ENCODE measurements at places on chromosomes 3 and 15.

DNA sequence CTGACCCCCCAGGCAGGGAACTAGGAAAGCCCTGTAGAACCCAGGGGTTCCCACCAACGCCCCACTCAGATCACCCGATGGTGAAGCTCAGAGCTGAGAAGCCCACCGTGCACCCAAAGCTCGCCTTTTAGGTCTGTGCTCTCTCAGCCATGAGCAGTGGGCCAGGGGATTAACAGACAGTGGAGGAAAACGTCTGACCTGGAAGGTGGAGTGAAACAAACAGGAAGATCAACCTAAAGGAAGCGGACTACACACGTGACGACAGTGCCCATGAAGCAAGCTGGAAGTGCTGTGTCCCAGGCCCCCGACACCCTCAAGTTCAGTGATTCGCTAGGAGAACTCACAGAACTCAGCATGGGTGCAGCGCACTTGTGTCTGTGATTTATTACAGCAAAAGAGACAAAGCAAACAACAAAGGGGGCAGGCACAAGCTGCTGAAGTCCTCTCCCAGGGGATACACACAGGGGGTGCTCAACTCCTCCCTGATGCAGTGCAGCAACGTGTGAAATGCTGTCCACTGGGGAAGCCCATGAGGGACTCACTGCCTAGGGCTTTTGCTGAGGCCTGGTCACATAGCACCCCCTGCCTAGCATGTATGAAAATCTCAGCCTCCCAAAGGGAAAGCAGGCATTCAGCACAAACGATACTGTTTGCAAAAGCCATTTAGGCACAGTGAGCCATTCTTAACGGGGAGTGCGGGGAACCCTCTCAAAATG, 43.5 kb downstream of the CFAP92 start:
- DNase-seq = no peak

DNA sequence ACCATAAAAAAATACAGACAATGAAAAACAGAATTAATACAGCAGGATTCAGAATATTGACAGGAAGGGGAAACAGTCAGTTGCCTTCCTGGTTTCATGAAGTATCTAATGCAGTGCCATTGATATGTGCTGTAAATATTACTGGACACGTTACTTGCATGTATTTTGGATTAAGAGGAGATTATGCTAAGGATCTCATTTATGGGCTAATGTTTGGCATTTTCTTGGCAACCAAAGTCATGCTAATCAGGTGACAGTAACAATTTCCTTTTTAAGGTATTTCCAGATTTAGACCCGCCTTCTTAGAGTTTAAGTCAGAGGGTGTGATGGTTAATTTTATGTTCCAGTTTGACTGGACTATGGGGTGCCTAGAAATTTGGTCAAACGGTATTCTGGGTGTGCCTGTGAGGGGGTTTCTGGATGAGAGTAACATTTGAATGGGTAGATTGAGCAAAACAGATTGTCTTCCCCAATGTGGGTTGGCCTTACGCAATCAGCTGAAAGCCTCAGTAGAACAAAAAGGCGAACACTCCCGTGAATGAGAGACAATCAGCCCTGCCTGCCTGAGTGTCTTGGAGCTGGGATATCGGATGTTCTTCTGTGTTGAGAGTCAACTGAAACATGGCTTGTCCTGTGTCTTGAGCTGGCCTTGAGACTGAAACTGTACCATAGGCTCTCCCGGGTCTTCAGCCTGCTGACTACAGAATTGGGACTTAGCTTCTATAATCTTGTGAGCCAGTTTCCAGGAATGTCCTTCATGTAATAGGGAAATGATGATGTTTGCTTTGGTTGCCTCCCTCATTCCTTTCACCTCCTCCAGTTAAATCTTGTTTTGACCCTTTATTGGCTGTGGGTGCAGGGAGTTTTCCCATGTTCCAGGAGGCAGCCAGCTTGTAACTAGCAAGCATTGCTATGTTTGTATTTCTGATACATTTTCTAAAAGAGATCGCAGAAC, 10.5 kb downstream of the SQOR start:
- no peak for DNase-seq

DNA sequence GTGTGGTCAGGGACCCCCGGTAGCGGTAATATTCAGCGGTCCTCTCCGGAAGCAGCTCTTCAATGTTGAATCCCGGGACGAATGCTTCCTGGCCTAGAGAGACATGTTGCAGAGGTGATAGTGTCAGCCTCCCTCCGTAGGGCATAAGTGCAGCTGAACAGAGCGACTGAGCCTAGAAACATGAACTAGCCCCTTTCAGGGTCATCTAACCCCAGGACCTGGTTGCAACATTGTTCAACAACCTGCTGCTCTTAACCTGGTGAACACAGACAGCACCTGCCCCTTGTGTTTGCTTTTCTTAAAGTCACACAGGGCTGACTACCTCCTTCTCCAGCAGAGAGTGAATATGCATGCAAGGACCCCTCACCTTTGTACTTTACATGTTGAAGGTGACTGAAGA, 41.3 kb downstream of the CA12 start:
- no peak for DNase-seq

- no peak for DNase-seq
These were observed 707.2 kb downstream of the NTRK3 start for GRCh38 chr15:87549296-87549695.

- no peak for DNase-seq
These were observed 45.3 kb downstream of the ACAP2 start for GRCh38 chr3:195397524-195397923.

- DNase-seq = no peak
These were observed 77.1 kb upstream of the UBE2E1 start for GRCh38 chr3:23728601-23729117.

DNA sequence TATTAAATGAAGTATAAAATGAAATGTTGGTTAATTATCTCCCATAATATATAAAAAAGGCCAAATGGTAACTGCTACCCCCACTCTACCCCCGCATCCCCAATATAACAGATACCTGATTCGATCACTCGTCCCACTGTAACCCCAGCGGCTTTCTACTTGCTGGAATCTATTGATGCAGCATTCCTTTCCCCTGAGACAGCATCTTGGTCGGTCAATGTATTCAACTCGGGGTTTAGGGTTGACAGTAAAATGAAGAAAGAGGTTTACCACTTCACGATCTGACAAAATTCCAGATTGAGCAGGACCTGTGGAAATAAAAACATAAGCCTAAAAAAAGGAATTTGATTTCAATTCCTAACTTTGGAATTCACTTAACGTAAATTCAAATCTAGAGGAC, 18.6 kb upstream of the C15orf40 start:
- no peak for DNase-seq

- peak; percentile 72 for DNase-seq
These were observed 75.1 kb downstream of the CCK start for GRCh38 chr3:42190701-42191442.

DNA sequence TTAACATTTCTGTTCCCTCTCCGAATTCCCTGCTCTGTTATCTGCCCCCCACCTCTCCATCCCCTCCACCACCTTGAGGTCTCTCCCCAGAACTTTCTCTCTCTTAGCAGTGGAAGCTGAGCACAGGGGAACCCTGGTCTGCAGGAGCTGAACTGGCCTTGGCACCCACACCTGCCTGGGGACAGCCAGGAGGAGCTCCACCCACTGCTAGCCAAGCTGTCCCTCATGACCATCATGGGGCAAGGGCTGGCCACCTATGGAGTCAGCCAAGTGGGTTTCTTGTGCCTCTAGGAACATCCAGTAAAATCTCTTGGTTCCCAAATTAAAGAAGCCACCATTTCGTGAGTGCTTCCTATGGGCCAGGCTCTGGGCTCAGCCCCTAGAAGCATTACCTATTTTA, 276.4 kb upstream of the TLE3 start:
- no peak for DNase-seq

- DNase-seq = no peak
These were observed 258.5 kb downstream of the PDCD6IP start for GRCh38 chr3:34056951-34057390.

DNA sequence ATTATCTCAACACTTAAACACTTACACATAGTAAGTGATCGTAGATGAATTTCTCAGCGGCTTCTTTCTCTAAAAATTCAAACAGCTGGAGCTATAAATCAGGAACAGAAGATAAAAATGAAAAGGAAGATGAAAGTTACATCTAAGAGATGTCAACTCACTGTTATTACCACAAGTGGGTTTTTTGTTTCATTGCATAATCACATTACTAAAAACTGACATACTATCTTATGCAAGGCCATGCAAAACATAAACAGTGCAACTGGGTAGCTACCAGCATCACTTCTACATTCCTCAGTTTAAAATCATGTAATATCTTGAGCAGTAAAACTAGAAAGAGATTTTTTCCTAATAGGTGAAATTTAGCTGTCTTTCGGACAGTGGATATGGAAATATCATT, 14.9 kb downstream of the MINDY4B start:
- DNase-seq = no peak

GRCh38 chr3:85851071-85851470, 892.3 kb downstream of the CADM2 start:
- no peak for DNase-seq

GRCh38 chr3:129822679-129823078, 70.8 kb downstream of the TMCC1 start:
- DNase-seq = no peak

GRCh38 chr3:9230596-9230995, 18.9 kb downstream of the SRGAP3 start:
- no peak for DNase-seq

GRCh38 chr3:167837466-167837865, 101.9 kb downstream of the SERPINI1 start:
- DNase-seq = no peak

DNA sequence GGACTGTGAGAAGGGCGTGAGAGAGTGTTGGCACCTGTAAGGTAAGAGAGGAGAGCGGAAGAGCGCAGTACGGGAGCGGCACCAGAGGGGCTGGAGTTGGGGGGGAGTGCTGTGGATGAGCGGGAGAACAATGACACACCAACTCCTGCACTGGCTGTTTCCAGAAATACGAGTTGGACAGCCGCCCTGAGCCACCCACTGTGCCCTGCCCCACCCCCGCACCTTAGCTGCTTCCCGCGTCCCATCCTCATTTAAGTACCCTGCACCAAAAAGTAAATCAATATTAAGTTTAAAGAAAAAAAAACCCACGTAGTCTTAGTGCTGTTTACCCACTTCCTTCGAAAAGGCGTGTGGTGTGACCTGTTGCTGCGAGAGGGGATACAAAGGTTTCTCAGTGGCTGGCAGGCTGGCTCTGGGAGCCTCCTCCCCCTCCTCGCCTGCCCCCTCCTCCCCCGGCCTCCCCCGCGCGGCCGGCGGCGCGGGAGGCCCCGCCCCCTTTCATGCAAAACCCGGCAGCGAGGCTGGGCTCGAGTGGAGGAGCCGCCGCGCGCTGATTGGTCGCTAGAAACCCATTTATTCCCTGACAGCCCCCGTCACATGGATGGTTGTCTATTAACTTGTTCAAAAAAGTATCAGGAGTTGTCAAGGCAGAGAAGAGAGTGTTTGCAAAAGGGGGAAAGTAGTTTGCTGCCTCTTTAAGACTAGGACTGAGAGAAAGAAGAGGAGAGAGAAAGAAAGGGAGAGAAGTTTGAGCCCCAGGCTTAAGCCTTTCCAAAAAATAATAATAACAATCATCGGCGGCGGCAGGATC, at the start of gene SOX2:
Gene SOX2 (plus strand): TSS at position 601 of the 811 bp plus-strand sequence. CDS start 436 bp downstream, outside the sequence.
- DNase-seq = no peak

DNA sequence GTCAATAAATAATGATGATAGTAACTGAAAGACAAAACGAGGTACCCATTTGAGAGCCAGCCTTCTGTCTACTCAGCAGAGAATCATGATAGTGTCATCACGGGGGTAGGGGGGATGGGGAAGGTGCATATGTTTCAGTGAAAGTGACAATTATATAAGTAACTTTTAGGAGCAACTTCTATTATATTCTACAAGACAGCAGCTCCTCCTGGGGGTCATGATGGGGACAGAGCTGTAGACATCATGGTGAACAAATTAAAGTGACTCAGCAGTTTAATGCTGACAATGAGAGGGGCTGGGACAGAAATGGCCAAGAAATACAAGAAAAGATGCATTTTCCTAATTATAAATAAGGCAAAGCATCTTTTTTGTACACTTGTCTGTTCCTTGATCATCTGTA, 11.8 kb downstream of the CAPN3 start:
- DNase-seq = no peak

DNA sequence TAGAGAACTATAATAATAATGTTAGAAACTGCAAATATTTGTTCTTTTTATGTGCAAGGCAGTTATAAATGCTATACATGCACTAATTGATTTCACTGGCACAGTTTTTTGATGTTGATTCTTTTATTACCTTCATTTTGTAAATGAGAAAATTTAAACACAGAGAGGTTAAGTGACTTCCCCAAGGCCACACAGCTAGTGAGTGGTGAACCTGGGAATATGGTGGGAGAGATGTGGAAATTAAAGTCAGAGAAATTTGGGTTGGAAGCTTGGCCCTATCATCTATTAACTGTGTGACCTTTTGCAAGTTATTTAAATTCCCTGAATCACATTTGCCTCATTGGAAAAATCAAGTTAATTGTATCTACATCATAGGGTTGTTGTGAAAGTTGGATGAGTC, 39.6 kb upstream of the AKAP13 start:
- no peak for DNase-seq

GRCh38 chr3:128237348-128238183, 84.3 kb downstream of the EEFSEC start:
- no peak for DNase-seq

DNA sequence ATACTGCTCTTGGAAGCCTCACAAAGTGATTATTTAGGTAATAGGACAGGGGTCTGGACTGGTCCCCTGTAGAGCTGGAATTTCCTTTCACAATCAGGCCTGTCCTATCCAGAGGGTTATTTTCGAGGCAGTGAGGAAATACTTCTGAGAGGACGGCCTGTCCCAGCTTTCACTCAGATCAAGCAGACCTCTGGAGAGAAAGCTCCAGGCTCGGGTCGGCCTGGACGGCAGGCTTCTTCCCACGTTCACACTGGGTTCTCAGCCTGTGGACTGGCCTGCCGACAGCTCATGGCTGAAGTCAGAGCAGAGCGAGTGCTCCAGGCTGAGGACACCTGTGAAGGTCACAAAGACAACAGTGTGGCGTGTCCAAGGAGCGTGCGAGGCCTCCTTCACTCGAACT, 405.3 kb downstream of the VPS13C start:
- DNase-seq = no peak

DNA sequence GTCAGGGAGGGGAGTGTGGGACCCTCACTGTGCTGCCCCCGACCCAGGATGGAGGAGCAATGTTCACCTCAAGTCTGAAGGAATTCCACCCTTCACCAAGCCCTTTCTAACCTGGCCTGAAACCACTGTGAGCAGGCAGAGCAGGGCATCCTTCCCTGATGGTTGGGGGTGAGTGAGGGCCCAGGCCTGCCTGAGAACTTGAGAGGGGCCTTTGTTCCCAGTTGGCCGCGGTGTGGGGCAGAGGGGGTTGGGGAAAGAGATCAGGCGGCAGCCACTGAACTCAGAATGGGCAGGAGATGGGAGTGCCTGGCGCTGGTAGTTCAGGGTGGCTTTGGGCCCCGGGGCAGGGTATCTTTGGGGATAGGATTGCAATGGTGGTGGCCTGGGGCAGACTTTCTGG, 103.5 kb upstream of the RPL32 start:
- no peak for DNase-seq

- DNase-seq = no peak
These were observed 55.4 kb downstream of the B3GALNT1 start for GRCh38 chr3:161049683-161050248.

DNA sequence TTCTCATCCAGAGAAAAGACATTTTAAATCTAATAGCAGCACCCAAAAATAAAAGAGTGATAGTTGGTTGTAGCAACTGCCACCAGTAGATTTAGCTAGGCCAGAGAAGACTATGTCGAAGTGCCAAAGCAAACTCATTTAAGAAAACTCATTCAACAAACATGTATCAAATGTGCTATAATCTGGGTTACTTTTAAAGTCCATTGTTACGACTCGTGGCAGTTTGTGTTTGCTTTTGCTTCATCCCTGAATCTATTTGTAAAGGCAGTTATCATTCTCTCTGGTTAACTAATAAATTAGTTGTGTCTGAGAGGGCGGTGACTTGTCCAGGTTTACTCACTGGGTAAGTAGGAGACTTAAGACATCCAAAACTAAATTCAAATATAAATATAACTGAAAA, 159.4 kb downstream of the ZIC4 start:
- no peak for DNase-seq

Data from heart right ventricle (tissue), 16 donors.